ENCODE measurements at places on chromosomes 11 and 22.

DNA sequence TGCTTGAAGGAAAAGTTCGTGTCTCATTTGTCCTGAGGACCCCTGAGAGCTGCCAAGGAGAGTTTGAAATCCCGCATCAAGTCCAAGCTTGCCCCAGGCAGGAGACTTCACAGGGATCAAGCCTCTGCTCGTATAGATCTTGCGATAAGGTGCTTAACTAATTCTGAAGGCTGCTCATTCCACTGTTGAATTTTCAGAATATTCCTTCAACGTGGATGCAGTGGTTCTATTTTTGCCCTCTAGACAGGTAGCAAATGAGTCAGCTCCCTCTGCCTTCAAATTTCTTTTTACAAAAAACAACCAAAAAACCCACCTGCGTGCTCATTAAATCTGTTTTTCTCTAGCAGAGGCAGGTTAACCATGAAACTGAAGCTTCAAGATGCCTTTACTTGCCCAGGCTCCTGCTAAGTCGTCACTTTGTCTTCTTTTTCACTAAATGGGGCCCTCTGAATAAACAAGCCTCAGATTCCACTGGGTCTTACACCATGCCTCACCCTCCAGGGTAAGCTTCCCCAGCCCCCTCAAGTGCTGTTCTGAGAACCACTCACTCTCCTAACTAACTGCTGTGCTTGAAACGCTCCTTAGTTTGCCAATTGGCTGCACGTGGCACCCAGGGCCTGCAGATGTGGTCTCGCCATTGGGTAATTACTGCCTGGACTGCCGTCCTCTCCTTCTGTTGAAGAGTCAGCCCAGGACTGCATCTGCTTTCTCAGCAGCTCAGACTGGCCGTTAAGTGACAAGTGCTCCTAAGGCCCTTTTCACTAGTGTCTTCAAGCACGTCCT, 105.0 kb downstream of the TRPC6 start:
- DNase-seq = no peak

- DNase-seq = no peak
Observed at GRCh38 chr11:63567044-63567840, 4.1 kb upstream of the PLAAT2 start.

DNA sequence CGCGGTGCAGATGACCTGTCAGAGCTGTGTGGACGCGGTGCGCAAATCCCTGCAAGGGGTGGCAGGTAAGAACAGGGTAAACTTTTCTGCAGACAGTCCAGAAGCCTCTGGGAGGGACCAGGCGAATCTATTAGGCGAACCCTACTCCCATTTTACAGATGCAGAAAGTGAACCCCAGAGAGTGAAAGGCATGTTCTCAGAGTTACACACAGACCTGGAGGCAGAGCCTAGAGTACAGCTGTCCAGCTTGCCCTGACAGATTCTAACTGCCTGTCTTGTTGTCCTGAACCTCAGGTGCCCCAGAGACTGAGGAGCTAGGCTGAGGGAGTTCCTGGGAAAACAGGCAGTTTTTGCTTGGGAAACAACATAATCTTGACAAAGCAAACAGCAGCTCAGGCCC, 665 bp downstream of the CCS start:
- DNase-seq = no peak

DNA sequence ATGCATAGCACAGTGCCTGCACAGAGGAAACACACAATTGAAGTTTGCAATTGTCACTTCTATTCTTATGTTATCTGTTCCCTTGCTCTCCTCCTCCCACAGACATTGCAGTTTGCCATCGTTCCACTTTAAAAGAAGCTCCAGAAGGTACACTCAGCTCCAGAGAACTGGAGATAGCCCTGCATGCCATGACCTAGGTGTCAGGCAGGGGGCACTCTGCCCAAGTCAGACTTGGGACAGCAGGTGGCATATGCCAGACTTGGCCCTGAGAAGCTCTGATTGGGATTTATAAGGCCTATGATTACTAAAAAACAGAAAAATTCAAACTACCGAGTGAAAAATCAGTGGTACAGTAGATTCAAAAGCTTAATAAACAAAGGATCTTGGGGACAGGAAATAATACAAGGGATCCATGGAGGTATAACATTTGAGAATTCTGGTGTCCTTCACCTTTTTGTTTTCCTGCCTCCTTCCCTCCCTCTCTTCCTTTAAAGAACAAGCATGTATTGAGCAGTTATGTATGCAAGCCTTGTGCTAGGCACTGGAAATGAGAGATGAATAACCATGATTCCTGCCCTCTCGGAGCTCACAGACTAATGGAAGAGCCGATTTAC, 40.0 kb downstream of the TENM4 start:
- DNase-seq = no peak

Measured in tibial artery (tissue), 4 donors.